ENCODE measurements at places on chromosomes 4 and X. TPM values are rescaled to one million over a fixed set of nuclear protein-coding genes. Genes with fewer than 3 reads are reported as not detected.
A peak's percentile ranks its signal among the peaks of the same experiment; 100 is the strongest.

GRCh38 chr4:54368281-54369265 is 139.5 kb downstream of the PDGFRA start:
- no peaks in the 10 kb centered on the region for H3K36me3 ChIP-seq
- H3K27ac ChIP-seq: no peak overlapping the region
- no peaks in the 10 kb centered on the region for H3K4me1 ChIP-seq
- peaks cover 48% of the 10 kb centered on the region for H3K27me3 ChIP-seq
- no peak overlapping the region for H3K4me3 ChIP-seq
- DNase-seq: no peak

The TLL1 gene
- total RNA-seq: 4.8 TPM

DNA sequence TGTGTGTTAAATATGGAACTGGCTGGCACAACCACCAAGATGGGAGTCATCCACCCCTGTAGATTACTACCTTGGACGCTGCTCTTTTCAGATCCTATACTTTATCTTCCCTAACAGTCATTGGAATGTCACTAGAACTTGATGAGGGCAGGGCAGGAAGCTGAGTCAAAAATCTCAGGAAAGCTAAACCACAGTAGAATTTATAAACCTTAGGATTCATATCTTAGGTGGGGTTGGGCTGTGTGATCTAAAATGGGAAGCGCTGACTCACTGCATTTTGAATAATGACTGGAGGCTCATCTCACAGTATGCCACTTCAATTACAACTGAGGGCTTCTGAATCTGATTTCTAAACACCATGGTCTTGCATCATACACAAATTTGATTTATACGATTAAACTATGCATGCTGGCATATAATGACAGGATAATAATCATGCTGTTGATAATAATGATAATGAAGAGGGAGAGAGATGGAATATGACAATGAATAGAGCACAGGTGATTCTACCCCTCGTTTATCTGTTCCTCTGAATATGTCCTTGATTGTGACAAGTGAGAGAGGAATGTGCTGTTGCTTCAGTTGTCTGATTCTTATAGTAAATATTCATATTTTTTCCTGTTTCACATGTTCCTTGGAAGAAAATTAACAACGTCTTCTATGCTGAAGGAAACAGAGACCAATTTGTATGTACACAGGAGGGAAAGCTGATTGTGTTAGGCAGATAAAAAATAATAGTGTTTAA is 270.3 kb upstream of the HS3ST1 start:
- peak; percentile 92 for DNase-seq
- no peaks in the 10 kb centered on the region for H3K36me3 ChIP-seq
- no peaks in the 10 kb centered on the region for H3K27me3 ChIP-seq
- H3K4me1 ChIP-seq: peaks cover 58% of the 10 kb centered on the region

DNA sequence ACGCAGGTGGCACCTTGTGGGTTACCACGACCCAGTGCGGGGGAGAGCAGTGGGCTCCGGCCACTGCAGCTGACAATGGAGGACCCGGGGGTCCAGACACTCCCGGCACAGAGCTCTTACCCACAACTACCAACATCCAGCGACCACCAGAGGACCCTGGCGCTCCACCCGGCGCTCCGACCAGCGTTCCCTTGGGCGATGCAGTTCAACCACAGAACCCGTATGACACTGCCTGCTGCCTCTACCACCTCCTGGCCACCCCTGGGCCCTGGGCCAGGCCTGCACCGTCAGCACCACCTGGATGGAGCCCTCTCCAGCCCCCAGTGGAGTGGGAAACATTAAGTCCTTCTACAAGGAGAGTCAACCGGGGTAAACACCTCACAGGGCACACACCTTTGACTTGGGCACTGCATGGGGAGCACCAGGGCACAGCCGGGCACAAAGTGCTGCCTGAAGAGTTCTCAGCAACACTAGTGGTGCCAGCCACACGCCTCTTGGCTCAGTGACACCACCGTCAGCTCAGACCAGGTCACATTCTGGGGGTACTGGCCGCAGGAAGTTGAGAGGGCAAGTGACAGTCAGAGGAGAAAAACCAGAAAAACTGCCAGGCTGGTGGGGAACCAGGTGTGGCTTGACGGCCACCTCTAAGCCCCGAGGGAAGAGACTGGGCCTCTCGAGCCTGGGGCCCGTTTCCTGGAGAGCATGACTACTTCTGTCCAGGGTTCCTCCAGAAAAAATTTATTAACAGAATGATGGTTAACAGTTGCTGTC is 2.6 kb downstream of the CTBP1 start:
- H3K27ac ChIP-seq: peak overlapping the region; percentile 73
- peak; percentile 42 for DNase-seq
- H3K4me1 ChIP-seq: peaks cover 22% of the 10 kb centered on the region

GRCh38 chrX:134236626-134237614 is at the start of gene CCDC160:
CCDC160 (plus strand) TSS chrX:134237182; CDS start chrX:134244801, 7,619 bp downstream.
- H3K27me3 ChIP-seq: no peaks in the 10 kb centered on the region
- no peak within 1 kb of the TSS for H3K27ac ChIP-seq
- H3K4me1 ChIP-seq: peaks cover 26% of the 10 kb centered on the region

DNA sequence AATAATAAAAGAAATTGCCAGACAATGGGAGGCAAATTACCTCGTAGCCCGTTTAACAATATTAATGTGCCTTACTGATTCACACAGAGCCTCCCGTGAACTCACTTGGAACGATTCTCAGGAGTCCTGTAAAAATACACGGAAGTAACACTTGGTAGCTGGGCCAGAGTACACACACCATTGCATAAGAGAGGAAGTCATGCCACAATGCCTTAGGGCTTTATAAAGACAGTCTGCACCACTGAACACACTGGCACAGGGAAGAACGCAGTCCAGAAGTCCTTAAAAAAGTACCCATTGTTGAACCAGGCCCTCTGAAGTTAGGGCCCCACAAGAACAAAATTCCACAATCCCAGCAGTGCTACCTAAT is 15.1 kb downstream of the SLC2A9 start:
- H3K27me3 ChIP-seq: no peaks in the 10 kb centered on the region
- peak overlapping the region; percentile 53 for H3K4me3 ChIP-seq
- peak overlapping the region; percentile 100 for H3K27ac ChIP-seq
- DNase-seq: peak; percentile 89
- H3K4me1 ChIP-seq: peaks cover 43% of the 10 kb centered on the region

- no peaks in the 10 kb centered on the region for H3K27me3 ChIP-seq
- no peak overlapping the region for H3K4me3 ChIP-seq
- no peak overlapping the region for H3K27ac ChIP-seq
- H3K4me1 ChIP-seq: no peaks in the 10 kb centered on the region
Measured at GRCh38 chr4:2667428-2667827, 88.7 kb downstream of the TNIP2 start.

DNA sequence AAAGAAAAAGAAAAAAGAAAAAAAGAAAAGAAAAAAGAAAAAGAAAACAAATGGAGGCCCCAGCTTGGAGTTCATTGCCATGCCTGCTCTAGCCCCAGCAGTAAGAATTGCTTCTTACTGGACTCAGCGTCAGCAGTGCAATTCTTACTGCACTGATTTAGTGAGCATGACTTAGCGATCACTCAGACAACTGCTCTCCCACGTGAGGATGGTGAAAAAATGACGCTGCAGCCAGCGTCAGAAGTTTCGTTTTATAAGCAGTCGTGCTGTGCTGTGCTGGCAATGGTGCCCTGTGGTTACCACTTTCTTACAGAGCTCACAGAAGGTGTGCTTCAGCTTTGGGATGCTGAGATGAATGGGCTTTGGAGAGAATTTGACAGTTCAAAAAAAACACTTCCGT is 68.3 kb upstream of the DDX3X start:
- DNase-seq: no peak
- no peaks in the 10 kb centered on the region for H3K27me3 ChIP-seq
- H3K4me3 ChIP-seq: no peak overlapping the region
- H3K27ac ChIP-seq: no peak overlapping the region
- no peaks in the 10 kb centered on the region for H3K4me1 ChIP-seq

The TSPAN6 gene
- total RNA-seq: 47.4 TPM

Measured in PC-3 (cell line).